Fibroblast of the conjunctiva (primary cell): ENCODE measurements at places on chromosomes 2 and 18.
A peak's percentile ranks its signal among the peaks of the same experiment; 100 is the strongest.

DNA sequence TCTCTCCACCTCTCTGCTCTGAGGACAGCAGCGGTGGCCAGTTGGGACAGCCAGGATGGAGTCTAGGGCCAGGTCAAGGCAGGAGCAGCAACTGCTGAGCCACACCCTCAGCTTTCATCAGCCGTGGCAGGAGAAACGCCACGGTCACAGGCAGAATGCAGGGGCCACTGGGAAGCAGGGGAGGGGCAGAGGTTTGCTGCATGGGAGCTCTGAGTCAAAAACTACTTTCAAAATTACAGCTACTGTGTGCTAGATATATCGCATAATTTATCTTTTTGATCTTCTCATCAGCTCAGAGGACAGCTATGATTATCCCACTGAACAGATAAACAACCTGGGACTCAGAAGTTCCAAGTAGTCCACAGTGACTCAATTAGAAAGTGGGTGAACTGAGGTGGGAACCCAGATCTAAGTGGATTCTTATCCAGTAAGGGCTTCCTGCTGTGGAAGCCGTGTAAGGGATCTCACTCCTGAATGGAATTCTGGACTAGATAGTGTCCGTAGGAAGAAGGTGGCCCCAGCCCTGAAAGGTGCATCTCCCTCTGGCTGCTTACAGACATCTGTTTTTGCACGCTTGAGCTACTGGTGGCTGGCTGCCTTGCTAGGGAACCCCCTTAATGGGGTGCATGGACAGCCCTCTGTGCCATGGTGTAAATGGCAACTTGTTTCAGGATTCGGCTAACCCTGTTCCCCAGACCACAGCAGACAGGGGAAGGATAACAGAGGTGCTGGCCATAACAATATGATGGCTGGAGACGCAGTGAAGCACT, 194.6 kb upstream of the SMAD2 start:
- no peak for DNase-seq

GRCh38 chr18:12234451-12235190, 19.5 kb upstream of the CIDEA start:
- no peak for DNase-seq

DNA sequence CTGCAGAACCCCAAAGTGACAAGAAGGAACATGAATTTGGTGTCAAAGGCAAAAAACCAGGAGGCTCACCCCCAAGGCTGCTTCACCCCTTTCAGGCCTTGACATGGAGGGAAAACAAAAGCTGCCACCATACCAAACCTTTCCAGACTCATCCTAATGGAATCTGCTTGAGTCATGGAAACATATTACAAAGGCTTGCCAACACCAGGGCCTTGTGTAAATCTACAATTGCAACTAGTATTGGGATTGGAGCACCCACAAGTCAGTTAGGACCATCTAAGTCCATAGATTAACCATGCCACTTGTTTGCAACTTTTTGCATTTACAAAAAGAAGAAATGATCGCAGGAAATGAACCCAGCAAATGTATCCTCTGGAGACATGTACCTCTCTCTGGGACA, 297.6 kb downstream of the CDCA7 start:
- peak; percentile 91 for DNase-seq

GRCh38 chr18:1436199-1436598, 531.5 kb downstream of the ADCYAP1 start:
- DNase-seq: no peak

- no peak for DNase-seq
Measured at GRCh38 chr2:173797586-173798263, 167.4 kb downstream of the SP3 start.

- no peak for DNase-seq
Measured at GRCh38 chr18:74457043-74457724, at the start of gene DIPK1C. TSS of gene DIPK1C (minus strand) at chr18:74457308. CDS start at chr18:74457259, 49 bp downstream.

- DNase-seq: no peak
Measured at GRCh38 chr2:30643674-30644073, 163.6 kb downstream of the CAPN13 start.

- peak; percentile 81 for DNase-seq
Measured at GRCh38 chr2:19358242-19359020, at the start of gene OSR1. TSS of gene OSR1 (minus strand) at chr2:19358623. CDS start at chr2:19353805, 4,818 bp downstream.

DNA sequence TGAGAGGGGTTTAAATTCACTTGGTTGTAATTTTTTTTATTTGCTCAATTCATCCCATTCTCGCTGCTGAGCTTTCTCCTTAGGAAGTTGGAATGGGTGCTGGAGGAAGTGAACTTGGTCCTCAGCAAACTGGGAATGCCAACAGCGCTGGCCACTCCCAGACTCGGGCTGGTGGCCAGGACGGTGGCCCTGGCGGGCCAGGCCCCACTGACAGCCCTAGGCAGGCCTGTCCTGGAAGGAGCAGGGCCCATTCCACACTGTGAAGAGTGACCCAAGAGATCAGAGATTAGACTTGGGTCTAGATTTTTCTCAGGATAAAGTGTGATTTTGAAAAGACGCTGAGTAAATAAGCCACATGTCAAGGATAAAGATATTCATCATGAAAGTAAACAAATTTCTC, 132.7 kb downstream of the HDAC4 start:
- DNase-seq: no peak

- DNase-seq: no peak
Measured at GRCh38 chr2:234818937-234819336, 132.9 kb upstream of the SH3BP4 start.

GRCh38 chr2:147884830-147885229, 40.0 kb downstream of the ACVR2A start:
- DNase-seq: no peak

- DNase-seq: no peak
Measured at GRCh38 chr2:36698993-36699392, 2.5 kb downstream of the VIT start.

GRCh38 chr2:68287580-68288441, 31.9 kb downstream of the CNRIP1 start:
- DNase-seq: peak; percentile 38

DNA sequence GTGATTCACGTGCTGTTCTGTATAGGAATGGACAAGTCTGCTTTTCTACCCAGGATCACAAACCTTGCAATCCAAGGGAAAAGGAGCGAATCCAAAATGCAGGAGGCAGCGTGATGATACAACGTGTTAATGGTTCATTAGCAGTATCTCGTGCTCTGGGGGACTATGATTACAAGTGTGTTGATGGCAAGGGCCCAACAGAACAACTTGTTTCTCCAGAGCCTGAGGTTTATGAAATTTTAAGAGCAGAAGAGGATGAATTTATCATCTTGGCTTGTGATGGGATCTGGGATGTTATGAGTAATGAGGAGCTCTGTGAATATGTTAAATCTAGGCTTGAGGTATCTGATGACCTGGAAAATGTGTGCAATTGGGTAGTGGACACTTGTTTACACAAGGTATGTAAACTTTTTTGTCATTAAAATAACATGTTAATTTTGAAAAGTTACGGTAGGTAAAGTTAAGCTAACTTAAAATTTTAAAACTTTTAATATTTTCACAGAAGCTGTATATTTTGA, 33.0 kb downstream of the PPM1B start:
- no peak for DNase-seq

GRCh38 chr2:159713631-159714246, 1.4 kb downstream of the MARCHF7 start:
- DNase-seq: peak; percentile 22

- DNase-seq: no peak
Measured at GRCh38 chr2:235554936-235555335, 61.1 kb downstream of the AGAP1 start.

DNA sequence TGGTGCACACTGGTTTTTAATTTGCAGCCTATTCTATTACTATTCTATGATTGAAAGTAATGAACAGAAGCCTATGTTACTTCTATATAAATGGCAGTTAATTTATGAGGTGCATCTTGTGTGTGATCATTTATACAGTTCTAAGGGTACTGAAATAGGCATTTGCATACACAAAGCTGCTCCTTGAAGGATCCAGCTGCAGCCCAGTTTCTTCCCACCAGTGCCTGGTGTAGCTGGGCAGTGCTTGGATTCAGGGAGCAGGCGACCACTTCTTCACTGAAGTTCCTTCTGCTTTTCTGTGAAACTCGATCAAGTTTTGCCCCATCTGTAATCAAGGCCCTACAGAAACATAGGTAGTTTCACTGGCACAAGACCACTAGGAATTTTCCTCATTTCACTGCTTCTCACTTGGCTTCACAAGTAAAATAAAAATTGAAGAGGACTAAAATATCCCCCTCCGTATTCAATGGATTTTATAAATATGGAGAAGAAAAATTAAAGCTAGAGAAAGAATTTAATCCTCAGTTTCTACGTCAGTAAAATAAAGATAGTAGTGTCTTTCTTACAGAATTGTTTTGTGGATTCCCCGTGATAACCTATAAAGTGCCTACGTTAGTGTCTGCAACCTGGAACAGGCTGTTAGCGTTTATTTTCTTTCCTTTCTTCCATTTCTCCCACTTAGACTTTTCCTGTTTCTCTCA, 1.7 kb upstream of the LPIN2 start:
- no peak for DNase-seq

GRCh38 chr2:146540271-146540932, 1304.4 kb upstream of the ACVR2A start:
- DNase-seq: no peak

DNA sequence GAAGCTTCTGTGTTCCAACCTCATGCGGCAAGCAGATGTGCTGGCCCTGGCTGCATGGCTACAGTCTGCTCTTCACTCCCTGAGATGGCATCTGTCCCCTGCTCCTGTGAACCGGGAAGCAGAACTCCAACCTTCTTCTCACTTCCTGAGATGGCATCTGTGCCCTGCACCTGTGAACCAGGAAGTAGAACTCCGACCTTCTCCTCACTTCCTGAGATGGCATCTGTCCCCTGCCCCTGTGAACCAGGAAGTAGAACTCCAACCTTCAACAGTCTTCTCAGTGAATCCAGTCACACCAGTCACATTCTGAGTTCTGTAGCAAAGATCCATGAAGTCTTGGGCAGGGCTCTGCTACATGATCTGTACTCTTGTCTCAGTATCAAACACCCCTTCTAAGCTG, 887.2 kb upstream of the KLHL29 start:
- DNase-seq: no peak

- DNase-seq: no peak
Measured at GRCh38 chr2:233831011-233831721, 23.2 kb downstream of the HJURP start.

DNA sequence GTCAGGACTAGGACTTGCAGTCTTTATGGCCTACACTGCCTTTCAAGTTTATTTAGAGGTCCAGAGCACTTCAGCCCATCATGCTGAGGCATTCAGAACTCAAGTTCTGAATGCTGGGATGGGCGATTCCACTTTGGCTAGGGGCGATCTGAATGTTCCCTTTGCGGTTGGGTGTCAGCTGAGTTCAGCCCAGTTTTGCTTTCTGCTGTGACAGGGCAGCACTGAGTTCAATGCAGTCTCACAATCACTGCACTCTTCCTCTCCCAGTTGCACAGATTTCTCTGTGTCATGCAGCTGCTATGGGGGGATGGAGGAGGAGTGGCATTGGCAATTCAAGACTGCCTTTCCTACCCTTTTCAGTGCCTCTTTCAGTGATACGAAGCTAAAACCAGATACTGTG, 1232.0 kb upstream of the FAM98A start:
- no peak for DNase-seq

- DNase-seq: no peak
Measured at GRCh38 chr2:117557626-117558025, 256.9 kb upstream of the DDX18 start.

DNA sequence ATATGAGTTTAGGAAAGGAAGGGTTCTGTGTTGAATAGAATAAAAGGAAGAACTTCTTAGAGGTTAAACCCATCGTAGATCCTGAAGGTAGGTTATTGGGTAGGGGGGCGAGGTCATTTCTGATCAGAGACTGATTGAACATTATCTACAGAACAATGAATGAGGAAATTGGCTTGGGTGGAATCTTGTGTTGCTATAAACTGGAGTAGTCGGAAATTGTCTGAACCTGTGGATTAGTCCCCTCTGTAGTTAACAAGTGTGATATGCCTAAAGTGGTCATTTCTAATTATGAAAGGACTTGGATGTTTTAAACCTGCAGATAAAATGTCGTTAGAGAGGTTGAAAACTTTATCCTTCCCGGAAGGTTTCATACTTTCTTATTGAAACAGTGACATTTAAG, 42.1 kb downstream of the EML4 start:
- no peak for DNase-seq

- no peak for DNase-seq
Measured at GRCh38 chr2:237296756-237297155, 117.2 kb downstream of the COL6A3 start.

DNA sequence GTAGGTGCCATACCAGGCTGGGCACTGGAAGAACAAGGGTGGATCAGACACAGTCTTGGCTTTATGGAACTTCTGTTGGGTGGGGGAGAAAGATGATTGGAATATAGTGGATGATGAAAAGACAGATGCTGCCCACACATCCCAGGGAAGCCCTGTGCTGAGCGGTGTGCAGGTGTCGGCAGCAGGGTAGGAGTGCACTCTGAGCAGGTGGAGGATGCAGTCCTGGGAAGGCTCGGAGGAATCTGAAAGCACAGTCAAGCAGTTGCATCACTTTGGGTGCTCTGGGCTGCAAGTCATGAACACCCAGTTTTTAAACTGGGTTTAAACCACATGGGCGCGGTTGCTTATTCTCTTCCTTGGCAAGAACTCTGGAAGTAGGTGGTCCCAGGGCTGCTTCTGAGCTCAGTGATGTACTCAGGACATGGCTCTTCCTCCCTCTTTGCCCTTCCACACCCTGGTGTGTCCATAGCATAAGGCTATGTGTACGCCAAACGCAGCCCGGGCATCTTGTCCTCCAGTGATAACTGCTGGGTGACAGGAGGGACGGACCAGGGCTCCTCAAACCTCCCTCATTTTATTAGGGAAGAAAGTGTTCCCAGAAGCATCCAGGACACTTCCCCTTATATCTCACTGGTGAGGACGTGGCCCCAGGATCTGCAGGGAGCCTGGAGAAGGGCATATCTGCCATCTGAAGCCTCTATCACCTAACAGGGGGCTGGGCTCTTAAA, 84.0 kb downstream of the SH3RF3 start:
- DNase-seq: no peak

GRCh38 chr2:201790989-201791388, 10.3 kb upstream of the ALS2 start:
- DNase-seq: no peak

DNA sequence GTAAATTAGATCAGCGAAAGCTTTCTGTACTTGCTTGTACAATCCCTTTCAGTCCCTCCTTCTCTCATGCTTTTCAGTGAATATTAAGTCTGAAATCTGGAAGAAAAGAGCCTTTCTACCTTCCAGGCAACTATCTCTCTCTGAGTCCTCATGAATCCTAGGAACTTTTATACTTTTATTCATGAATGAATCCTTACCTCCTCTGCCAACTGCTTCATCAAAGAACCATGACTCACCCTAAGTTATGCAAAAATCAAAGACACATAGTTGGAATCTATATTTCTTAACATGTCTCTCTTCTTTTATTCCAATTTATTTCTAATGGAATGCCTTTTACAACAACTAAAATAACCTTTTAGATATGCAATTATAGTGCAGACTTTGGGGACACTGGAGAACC, 394.2 kb downstream of the CLIP4 start:
- DNase-seq: no peak
